ENCODE measurements at places on chromosomes 12 and 14. TPM values are rescaled to one million over a fixed set of nuclear protein-coding genes. Genes with fewer than 3 reads are reported as not detected.
A peak's percentile ranks its signal among the peaks of the same experiment; 100 is the strongest.

GRCh38 chr14:46769292-46769691 lies 117.7 kb upstream of the RPL10L start:
- DNase-seq, result no peak

- DNase-seq, result no peak
These were observed 61.5 kb downstream of the TMEM30B start for GRCh38 chr14:61219673-61220072.

GRCh38 chr12:109430244-109430643 lies 46.9 kb downstream of the KCTD10 start:
- DNase-seq, result no peak

PRH2 gene
- total RNA-seq, result not detected

DNA sequence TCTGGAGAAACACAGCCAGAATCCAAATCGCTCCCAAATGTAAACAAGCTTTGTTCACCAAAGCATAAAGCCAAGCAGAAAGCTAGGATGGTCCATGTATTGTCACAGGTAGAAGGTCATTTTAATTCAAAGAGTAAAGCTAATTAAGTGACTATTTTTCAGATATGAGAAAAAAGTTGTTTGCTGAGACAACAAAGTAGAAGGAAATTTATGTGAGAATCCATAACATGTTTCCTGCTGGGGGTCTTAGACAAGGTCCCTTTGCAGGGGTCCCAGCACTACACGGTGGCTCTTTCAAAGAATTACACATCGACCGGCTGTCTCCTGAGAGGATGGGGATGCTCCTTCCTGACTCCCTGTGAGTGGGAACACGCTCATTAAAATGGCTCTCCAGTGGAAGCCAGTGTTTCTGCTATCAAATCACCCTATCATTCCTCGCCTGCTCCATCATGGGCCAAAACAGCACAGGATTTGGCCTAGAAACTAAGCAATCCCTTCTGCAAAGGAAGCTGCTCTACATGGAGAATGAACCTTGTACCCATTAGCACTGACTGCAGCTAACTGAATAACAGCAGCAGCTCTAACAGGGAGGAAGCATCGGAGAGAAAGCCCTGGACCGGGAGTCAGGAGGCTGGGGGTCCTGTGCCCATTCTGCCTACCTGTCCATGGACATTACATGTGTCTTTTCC lies 175.3 kb downstream of the STXBP6 start:
- no peak for DNase-seq

DNA sequence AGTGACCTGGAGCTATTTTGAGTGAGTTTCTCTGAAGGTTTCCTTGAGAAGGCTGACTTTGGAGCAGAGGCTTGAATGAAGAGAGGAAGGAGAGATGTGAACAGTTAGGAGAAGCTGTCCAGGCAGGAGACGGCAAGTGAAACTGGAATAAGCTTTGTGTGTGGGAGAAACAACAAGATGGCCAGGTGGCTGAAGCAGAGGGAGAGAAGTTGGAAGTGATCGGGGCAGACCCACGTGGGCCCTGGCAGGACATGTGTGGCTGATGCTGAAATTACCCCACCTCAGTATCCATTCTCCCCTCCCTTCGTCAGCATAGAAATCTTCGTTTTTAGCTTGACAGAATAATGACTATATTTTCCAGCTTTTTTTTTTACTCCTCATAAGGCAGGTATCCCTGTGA lies 809.2 kb upstream of the TMEM132C start:
- DNase-seq, result no peak

GRCh38 chr12:50195832-50196231 lies 28.7 kb upstream of the CERS5 start:
- DNase-seq, result peak; percentile 41

SERPINA10 gene
- total RNA-seq, result not detected

- peak; percentile 79 for DNase-seq
These were observed 51.2 kb downstream of the ATF7IP start for GRCh38 chr12:14416658-14417057.

DNA sequence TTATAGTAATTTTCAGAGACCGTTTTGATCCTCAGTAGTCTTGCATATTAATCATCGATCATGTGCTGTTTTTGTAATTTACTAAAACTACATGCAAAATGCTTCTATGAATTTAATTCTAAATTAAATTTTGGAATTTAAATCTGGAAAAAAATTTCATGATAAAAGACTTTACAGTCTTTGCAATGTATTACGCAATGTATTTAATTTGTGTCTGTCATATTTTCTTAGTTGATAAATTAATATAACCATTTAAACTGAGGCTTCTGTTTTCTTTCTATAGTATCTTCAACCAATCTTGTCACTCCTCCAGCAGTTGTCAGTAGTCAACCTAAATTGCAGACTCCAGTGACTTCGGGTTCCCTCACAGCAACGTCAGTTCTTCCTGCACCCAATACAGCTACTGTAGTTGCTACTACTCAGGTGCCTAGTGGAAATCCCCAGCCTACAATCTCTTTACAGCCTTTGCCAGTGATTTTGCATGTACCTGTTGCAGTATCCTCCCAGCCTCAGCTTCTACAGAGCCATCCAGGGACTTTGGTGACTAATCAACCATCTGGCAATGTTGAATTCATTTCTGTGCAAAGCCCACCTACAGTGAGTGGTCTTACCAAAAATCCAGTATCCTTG lies 94.8 kb downstream of the ATF7IP start:
- DNase-seq, result no peak

- DNase-seq, result no peak
These were observed 20.7 kb downstream of the SLC6A12 start for GRCh38 chr12:193261-193660.

- no peak for DNase-seq
These were observed 45.6 kb upstream of the SMCO2 start for GRCh38 chr12:27400856-27401354.

DNA sequence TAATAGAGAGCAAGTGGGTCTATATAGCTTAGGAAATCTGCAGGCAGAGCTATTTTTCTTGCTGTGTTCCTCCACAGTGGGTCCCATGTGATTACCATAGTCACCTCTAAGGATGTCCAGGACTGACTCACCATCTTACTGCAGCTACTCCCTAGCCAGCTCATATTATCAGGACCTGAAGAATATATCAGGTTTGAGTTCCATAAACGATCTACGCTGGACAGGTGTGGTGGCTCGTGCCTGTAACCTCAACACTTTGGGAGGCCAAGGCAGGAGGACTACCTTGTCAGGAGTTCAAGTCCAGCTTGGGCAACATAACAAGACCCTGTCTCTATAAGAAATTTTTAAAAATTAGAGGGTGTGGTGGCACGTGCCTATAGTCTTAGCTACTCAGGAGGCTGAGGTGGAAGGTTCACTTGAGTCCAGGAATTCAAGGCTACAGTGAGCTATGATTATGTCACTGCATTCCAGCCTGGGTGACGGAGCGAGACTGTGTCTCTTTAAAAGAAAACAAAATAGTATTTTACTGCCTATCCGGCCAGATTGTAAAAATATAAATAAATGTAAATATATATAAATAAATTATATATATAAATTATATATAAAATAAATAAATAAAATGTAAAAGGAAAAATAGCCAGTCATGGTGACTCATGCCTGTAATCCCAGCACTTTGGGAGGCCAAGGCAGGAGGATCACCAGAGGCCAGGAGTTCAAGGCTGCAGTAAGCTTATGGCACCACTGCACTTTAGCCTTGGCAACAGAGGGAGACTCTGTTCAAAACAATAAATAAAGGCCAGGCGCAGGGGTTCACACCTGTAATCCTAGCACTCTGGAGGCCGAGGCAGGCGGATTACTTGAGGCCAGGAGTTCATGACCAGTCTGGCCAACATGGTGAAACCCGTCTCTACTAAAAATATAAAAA lies 6.9 kb upstream of the SPRYD4 start:
- DNase-seq, result peak; percentile 34

DNA sequence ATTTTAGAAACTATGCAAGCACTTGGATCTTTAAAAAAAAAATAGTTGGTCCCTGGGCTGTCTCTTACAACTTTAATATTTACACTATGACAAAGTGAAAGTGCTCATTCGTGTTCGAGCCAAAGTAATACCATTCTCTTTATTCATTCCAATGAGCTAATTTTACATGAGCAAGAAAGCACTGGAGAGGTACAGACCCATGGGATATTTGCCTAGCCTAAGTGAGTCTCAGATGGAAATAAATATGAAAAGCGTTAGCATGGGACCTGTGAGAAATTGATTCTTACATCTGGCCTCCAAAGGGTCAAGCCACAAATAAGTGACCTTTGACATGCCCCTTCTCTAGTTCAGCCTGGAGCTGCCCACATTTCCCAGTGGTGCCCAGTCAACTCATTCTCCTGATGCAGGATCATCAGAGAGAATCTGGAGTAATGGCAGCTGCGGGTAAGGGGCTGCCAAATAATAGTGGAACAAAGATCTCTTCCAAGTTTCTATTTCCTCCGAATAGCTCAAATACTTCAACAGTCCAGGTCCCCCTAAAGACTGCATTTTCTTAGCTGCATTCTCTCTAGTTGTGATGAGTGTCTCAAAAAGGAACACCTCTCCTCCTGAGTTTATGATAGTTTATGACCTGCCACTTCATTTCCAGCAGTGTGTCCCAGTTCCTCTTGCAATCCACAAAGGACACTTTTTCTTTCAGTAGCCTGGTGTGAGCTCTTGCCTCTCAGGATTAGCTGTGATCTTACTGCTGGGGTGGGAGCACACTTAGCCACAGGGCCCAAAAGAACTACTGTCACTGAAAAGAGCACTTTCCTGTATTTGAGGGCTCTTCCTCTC lies 208.2 kb downstream of the DAD1 start:
- peak; percentile 21 for DNase-seq

DNA sequence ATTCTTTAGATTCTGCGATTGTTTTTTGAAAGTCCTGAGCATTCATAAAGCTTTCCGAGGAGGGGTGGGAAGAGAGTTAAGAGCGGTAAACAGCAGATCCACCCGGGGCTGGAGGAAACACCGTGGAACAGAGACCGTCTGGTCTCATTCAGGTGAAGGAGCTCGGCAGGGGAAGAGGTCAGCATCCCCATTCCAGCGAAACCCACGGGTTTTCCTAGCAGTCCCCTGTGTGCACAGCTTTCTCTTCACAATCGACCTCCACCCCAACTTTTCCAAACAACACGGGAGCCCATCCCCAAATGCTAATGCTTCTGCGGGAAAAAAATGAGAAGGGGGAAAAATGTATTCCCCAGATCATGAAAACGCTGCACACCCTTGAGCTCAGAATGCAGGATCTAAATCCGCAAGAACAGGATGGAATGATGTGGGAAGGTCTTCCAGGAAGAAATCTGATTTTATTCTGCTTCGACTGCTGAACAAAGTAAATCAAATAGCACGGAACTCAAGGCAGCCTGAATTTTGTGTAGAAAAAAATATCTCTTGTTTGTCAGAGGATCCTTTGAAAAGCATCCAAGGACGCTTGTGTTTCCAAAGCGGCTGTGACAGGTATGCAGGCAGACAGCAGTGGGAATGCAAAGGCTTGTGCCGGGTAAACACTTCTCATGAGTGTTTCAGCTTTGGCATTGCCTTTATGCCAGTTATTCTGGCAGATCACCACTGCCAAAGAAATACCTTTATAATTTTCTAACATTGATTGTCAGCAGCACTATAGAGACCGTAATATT lies 128.8 kb downstream of the NDUFA12 start:
- no peak for DNase-seq

GRCh38 chr12:108630481-108631207 lies 3.0 kb downstream of the SELPLG start:
- peak; percentile 93 for DNase-seq

DNA sequence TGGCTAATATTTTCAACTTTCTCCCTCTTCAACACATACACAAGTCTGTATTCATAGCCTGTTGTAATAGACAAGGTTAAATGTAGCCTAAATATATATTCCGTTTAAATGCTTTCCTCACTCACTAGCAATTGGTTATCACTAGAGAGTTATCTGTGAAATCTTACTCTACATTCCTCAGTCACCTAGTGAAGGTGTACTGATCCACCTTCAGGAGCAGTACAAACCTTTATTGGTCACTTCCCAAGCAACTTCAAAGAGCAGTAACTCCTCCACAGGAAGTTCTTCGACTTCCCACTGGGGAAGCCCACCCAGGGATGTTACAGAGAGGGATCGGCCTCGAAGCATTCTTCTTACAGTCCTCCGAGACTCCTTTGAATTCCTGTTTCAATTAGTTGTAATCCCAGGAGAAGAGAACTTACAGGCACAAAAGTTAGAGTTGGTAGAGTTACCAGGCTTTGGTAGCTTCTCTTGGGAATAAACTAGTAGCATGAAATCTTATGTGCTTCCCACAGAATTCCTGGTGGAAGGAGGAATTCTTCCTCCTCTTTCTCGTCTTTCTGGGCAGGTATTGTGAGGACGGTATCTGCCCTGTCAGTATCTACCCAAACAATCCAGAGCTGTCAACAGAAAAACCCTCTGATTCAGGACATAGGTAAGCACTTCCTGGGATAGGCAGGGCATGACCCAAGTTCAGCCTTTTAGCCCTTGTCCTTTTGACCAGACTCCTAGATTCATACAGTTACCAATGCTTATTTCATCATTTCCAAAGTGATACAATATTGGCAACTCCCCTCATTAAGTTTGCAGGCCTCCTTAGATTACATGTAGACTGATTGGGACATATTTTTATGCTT lies at the start of gene GYS2:
GYS2 (minus strand) TSS at position 603 of the 857 bp plus-strand sequence; CDS start at position 348, 255 bp downstream.
- no peak for DNase-seq

PRB3 gene
- not detected for total RNA-seq

GRCh38 chr12:123910761-123911193 lies 61.9 kb downstream of the CCDC92 start:
- DNase-seq, result no peak

- no peak for DNase-seq
These were observed 71.4 kb downstream of the GLRX5 start for GRCh38 chr14:95606266-95606665.

CLEC1A gene
- total RNA-seq, result 1.2 TPM

FGF6 gene
- not detected for total RNA-seq

GRCh38 chr14:91893007-91893406 lies 25.7 kb upstream of the TC2N start:
- DNase-seq, result no peak

- peak; percentile 55 for DNase-seq
These were observed 259.1 kb upstream of the FKBP4 start for GRCh38 chr12:2535583-2536204.

GRCh38 chr12:97131220-97131981 lies 224.3 kb downstream of the NEDD1 start:
- no peak for DNase-seq

- DNase-seq, result peak; percentile 60
These were observed 152.9 kb downstream of the SLC41A2 start for GRCh38 chr12:104805186-104805585.

TAMALIN gene
- 0.56 TPM for total RNA-seq

TMEM229B gene
- 0.24 TPM for total RNA-seq

DNA sequence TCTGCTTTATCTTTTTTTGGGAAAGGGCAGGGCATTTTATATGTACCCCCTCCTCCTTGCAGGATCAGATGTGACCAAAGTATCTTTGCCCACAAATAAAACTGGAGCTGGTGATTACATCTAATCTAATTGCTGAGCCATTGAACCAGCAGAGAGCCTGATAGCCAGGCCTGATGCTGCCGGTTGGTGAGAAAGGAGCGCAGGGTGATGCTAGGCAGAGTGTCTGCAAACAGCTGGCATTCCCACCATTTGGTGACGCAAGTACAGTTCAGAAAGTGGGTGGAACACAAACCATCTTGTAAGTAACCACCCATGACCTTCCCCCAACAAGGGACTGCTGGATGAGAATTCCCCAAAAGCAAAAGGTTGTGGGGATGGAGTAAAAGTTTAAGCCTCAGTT lies 12.7 kb downstream of the DPPA3 start:
- no peak for DNase-seq
